ENCODE measurements at places on chromosomes 7 and 10.

- DNase-seq = no peak
Measured at GRCh38 chr10:42755028-42755451, 27.6 kb upstream of the BMS1 start.

- DNase-seq = no peak
Measured at GRCh38 chr10:95289003-95289920, 1.5 kb downstream of the PDLIM1 start.

GRCh38 chr7:100088621-100089457, at the start of gene COPS6:
Gene COPS6 (plus strand): TSS chr7:100088969. CDS start chr7:100088991, 22 bp downstream.
- no peak for DNase-seq

- no peak for DNase-seq
Measured at GRCh38 chr7:75928568-75928914, 13.6 kb downstream of the POR start.

- no peak for DNase-seq
Measured at GRCh38 chr10:3499120-3499519, 285.9 kb downstream of the KLF6 start.

DNA sequence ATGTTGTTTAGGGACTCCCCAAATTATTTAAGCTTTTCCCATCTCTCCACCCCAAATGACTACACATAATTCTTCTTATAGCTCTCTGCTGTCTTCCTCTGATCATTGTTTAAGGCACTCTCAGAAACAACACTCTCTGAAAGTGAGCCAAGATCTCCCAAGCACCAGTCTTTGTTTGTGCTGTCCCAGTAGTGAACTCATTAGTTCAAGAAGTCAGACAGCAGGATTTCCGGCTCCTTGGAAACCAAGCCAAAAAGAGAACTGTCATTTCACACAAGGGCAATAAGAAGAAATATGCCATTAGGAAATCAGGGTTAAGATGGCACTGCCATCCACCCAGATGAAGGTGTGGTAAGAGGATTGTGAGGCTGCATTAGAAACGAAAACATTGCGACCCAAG, 83.1 kb downstream of the FZD1 start:
- no peak for DNase-seq

DNA sequence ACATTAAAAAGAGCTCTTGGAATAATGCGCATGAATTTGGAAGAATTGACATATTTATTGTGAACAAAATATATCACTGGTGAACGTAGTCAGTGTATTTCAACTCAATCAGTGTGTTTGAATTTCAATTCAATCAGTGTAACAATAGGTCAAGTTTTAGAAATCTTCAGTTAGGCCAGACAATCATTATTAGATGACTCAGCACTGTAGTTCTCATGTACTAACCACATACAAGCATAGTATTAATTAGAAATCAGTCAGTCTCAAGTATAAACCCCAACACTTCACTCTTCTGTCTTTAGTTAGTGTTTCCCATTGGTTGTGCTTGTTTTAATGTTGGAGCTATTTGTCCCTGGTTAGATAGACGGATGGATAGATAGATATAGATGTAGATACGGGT, 1247.9 kb downstream of the NXPH1 start:
- DNase-seq = no peak

- no peak for DNase-seq
Measured at GRCh38 chr10:99661377-99661763, 2.1 kb downstream of the ENTPD7 start.

- no peak for DNase-seq
Measured at GRCh38 chr10:120508393-120508792, 51.4 kb downstream of the PLPP4 start.

DNA sequence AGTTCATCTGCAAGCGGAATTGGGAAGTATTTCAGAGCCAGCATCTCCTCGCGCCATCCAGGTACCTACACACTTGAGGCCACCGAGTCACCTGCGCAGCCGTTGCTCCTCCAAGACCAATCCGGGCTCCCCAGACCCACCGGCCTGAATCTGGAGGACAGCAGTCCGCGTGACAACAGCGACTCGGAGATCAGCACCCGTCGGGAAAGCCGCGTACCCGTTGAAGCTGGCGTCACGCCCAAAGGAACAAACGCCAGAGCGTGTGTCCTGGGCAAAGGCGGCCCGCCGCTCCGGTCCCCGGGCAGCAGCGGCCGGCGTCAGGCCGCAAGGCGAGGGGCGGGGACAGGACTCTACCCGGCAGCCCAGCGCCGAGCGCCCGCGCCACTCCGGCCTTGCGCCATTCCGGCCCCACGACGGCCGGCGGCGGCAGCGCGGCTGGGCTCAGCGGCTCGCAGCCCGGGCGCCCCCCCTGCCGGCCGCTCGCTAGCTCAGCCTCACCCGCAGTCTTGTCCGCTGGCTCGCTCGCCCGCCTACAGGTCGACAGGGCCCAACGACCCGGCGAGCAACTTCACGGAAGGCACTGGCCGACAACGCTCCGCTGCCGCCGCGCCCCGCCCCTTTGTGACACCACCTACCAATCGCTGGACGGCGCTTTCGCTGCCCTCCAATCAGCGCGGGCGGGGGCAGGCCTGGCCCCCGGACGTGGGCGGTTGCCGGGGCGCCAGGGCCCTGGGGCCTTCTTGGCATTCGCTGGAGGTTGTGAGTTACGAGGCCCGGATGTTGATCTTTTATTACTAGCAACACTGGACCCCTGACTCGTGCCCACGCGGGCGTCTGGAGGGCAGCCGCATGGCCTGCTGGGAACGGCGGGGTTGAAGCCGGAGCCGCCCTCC, at the start of gene ZFAND4:
ZFAND4 (minus strand) TSS at position 592 of the 893 bp plus-strand sequence. CDS start 9,047 bp downstream, outside the sequence.
- DNase-seq = peak; percentile 98

- no peak for DNase-seq
Measured at GRCh38 chr10:64010711-64011110, 489.5 kb downstream of the REEP3 start.
